ENCODE measurements at places on chromosomes 3 and 15.
A peak's percentile ranks its signal among the peaks of the same experiment; 100 is the strongest.

- no peak for DNase-seq
Measured at GRCh38 chr3:119700269-119700919, 2.4 kb upstream of the CFAP91 start.

DNA sequence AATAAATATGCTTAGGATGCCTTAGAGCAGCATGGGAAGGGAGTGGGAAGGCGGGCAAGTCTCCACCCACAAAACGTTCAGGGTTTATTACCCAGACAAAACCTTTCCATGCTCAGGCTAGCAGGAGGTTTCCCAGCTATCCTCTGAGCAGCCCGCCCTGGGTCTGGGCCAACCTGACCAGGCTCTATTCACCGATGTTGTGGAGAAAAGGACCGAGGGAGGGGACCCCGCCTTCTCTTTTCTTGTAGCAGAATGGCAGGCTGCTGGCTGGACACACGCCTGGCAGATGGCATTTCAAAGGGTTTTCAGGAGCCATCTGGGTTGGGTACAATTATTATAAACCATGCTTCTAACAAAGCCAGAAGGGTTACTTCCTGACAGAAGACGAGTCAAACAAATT is 540.9 kb downstream of the MAGI1 start:
- DNase-seq, result no peak

GRCh38 chr3:10340046-10340445 is 19.1 kb upstream of the SEC13 start:
- no peak for DNase-seq

DNA sequence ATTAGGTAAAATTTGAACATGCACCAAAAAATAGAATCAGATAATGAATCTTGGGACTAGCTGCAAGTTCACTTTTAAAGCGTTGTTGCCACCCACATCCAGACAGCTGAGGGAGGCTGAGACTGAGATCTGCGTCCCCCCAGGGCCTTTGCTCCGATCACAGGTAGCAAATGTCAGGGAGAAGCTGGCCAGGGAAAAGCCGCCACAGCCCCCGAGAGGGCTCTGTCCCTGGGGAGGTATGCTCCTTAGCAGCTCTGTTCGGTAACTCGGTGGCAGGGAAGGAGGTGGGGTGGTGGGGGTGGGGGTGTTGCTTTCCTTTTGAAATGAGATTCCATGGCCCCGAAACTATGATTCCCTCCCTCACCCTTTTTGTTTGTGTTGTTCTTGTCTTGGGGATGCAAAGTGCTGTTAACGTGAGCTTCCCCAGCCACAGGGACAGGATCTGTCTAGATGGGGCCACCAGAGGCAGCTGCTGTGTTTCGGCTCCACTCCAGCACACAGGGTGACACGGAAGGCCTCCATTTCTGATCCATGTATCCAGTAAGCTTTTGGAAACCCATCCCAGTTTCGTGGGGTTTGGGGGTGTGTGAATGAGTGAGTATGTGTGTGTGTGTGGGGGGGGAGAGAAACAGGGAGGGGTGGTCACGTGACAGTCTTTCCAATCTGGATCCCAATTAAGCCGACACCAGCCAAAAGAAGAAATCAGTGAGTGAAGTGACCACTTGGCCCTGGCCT is 1.1 kb upstream of the MINAR1 start:
- no peak for DNase-seq

DNA sequence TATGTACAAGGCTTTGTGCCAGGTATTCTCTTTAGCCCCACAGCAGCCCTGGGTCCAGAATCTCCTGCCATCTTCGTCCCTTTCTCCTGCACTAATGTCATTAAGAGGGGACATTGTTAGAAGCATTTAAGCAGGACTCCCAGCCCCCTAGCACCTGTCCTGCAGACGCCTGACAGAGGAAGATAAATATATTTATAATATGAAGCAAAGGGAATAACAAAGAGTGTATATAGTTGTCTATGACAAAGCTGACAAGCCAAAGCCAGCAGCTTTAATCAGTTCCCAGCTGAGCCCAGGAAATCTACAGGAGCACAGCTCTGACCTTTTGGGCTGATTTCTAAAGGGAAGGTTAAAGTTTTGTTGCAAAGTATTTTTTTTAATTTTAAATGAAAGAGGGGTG is 96.0 kb downstream of the MEGF11 start:
- no peak for DNase-seq

GRCh38 chr15:88177451-88177850 is 79.1 kb downstream of the NTRK3 start:
- no peak for DNase-seq

DNA sequence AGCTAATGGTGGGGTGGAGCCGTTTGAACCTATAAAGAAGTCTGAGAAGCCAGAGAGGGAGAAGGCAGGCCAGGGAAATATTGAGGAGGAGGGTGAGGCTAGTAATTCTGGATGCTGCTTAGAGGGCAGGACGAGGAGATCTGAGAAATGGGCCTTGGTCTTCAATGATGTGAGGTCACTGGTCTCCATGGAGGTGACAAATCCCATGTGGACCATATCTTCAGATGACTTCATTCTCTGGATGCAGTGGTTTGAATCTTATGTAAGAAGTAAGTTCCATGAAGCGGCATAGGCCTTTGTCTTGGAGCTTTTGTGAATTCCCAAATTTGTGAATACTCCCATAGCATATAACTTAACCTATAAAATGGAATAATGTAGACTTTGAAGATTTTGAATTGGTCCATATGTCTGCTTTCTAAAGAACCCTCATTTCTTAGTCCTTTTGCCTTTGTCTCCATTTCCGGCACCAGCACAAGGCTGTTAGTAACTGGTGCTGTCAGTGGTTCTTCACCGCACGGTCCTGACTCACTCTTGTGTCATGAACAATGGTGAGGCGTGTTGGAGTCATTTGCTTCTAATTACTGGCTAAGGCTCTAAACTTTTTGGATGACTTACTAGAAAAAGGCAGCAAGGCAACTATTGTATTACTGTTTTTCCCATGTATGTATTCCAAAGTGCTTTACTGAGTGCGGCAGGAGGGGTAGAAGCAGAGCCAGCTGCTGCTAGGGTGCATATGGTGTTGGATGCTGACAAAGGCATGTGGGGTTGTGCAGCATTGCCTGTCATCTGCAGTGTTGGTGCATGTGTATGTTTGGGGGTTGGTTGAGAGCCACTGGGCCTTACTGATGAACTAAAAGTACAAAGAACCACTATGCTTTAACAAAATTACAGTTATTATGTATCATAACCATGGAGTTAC is 279.3 kb upstream of the C2CD4B start:
- peak; percentile 7 for DNase-seq

GRCh38 chr15:72192416-72192815 is 5.2 kb downstream of the GRAMD2A start:
- no peak for DNase-seq

GRCh38 chr3:99862208-99862607 is 44.5 kb downstream of the CMSS1 start:
- DNase-seq, result no peak

DNA sequence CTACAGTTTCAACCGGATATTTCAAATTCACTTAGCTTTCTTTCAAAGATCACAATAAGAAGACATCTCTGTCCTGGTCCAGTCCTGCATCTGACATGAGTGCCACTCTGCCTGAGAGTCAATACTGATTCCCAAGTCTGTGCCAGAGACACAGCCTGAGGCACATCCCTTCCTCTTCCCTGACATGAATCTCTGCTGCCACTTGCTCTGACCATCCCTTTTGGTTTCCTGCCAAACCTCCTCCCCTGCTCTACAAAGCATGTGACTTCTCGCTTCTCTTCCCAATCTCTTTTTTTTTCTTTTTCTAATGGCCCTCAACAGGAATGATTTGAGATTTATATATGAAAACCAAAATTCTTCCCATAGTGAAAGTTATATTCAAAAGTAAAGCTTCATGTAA is 117.9 kb downstream of the MECOM start:
- no peak for DNase-seq

DNA sequence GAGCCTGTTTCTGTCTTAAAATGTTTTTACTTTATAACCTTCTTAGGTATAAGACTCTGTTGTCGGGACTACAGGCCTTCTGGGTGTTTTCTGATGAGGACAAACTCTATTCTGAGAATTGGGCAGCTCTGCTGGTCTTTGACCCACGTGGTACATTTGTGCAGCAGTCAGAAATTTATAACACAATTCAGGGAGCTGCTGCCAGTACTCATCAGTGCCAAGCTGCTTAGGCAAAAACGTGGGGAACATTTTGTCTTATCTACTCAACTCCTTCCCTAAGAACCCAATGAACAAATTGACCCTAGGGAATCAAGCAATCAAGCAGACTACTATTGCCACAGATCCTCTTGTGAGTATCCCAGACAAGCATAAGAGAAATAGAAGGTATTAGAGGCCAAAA is 180.7 kb upstream of the PDZRN3 start:
- no peak for DNase-seq

DNA sequence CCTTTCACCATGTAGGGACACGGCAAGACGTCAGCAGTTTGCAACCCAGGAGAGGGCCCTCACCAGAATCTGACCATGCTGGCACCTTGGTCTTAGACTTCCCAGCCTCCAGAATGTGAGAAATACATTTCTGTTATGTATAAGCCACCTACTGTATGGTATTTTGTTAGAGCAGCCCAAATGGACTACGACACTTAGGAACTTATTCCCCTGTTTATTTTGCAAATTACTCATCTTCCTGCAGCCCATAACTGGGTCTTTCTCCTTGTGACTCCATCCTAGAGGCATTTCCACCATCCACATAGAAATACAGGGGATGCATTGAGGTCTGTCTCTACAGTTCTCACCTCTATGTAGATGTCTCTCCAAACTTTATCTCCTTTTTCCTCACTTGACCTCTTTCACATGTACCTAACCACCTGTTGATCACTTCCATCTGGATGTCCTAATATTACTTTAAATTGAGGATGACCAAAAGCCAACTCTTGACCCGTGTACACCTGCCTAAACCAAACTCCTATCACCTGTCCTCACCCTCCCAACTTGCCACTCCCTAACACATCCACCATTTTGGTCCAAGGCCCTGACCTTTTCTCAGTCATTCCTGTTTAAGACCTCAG is 406.0 kb upstream of the WNT5A start:
- no peak for DNase-seq

GRCh38 chr15:41106947-41107346 is 9.1 kb downstream of the INO80 start:
- DNase-seq, result no peak

- no peak for DNase-seq
Measured at GRCh38 chr3:145035682-145036081, 1064.1 kb downstream of the DIPK2A start.

GRCh38 chr3:27888562-27888961 is 166.4 kb upstream of the EOMES start:
- DNase-seq, result no peak

DNA sequence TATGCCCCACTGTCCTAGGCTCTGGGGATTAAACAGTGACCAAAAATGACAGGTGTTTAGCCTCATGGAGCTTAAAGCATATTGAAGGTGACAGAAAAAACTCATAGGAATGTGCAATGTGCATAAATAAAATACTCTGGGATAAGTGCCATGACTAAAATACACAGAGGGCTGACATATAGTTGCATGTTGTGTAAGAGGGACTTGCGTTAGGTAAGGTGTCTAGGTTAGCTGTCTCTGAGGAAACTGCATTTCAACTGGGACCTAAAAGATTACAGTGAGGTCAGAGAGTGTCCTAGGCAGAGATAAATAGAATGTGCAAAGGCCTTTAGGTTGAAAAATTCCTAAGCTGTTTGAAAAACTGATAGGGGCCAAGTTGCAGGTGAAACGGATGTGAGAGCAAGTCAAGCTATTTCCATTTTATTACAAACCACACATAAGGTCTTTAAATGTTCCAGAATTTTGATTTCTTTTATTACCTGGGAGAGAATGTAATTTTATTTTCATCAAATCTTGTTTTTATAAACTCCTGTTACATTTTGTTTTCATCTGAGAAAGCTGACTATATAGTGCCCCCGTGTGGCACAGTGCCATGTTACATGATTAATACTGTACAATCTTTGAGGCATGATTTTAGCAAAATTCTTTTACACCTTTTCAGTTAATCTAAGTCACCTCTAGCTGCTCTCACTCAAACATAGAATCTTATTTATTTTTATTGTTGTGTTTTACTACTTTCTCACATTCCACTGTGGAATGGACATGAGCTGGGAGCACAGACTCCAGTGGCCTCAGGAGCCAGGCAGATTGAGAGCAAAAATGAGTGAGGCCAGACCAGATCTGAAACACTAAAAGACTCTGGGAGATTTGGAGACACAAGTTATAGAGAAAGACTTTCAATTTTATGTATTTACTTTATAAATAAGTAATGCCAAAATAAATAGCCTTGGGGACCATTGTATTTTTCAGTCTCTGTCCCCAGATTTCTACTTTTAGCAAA is 259.6 kb upstream of the ZNF717 start:
- no peak for DNase-seq

DNA sequence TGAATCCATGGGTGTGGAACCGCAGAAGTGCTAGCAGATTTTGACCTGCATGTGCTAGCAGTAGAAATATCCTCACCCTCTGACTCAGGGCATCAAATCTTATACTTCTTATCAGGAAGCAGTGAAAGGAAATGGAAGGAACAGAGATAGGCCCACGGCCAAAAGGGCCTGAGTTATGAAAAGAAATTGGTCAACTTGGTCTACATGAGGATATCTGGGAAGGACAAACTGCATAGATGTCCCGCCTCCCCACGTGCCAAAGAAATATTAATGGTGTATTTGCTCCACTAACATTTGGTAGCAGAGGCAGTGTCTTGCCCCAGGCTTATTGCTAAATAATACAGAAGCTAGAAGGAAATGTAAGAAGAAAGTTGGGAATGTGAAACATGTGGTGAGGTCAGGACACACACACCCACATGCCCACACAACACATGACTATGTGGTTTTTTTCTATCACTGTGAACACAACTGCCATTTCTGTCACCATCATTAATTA is 93.6 kb upstream of the COL8A1 start:
- peak; percentile 98 for DNase-seq

DNA sequence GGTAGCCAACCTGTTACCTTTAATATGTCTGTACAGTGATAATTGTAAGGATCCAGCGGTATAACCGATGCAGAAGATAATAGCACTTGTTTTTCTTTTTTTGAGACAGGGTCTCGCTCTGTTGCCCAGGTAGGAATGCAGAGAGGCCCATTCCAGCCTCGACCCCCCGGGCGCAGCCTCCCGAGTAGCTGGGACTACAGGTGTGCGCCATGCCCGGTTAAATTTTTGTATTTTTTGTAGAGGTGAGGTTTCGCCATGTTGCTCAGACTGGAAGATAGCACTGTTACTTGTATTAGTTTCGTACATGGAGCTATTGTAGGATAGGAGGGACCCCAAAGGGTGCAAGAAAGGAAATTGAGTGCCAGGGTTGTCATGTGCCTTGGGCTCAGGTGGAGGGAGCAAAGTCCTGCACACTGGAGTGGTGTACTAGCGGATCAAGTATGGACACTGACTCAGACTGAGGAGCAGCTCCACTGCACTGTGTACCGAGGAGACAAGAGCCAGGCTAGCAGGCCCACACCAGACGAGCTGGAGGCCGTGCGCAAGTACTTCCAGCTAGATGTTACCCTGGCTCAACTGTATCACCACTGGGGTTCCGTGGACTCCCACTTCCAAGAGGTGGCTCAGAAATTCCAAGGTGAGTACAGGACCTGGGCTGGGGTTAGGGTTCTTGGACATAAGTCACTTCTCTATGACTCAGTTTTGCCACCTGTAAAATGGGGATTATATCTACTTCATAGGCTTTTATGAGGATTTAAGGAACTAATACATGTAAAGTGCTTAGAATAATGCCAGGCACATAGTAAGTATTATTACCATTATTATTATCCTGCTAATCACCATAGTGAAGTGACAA is 1.0 kb downstream of the OGG1 start:
- no peak for DNase-seq
